ENCODE measurements at places on chromosomes 5 and 9. TPM values are rescaled to one million over a fixed set of nuclear protein-coding genes. Genes with fewer than 3 reads are reported as not detected.

The PIP5KL1 gene
- 0.87 TPM for total RNA-seq

DNA sequence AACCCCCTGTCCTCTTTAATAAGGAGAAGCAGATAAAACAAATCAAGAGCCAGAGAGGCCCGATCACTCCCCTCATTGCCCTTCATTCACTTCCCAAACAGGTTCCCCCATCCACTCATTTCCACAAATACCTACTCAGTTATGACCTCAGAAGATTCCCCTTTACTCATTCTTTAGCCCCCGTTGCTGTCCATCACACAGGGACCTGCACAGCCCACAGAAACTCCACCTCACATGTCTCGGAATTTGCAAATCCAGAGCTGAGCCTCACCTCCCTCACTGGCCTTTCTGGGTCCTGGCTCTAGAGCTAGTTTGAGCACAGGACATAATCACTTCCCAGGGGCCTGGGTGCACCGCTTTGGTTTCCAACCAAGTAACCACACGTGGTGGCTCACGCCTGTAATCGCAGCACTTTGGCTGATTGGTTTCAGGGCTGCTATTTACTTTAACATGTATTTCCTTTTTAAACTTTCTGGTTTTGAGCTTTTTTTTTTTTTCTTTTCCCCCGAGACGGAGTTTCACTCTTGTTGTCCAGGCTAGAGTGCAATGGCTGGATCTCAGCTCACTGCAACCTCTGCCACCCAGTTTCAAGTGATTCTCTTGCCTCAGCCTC is 17.8 kb downstream of the ATP6V0E1 start:
- no peak for DNase-seq

The FAM221B gene
- total RNA-seq: not detected

The RLN1 gene
- total RNA-seq: 1.3 TPM

GRCh38 chr5:79771387-79771786 is 81.8 kb downstream of the CMYA5 start:
- DNase-seq: peak; percentile 59

- no peak for DNase-seq
These were observed 580.8 kb downstream of the BNC2 start for GRCh38 chr9:16289639-16290038.

DNA sequence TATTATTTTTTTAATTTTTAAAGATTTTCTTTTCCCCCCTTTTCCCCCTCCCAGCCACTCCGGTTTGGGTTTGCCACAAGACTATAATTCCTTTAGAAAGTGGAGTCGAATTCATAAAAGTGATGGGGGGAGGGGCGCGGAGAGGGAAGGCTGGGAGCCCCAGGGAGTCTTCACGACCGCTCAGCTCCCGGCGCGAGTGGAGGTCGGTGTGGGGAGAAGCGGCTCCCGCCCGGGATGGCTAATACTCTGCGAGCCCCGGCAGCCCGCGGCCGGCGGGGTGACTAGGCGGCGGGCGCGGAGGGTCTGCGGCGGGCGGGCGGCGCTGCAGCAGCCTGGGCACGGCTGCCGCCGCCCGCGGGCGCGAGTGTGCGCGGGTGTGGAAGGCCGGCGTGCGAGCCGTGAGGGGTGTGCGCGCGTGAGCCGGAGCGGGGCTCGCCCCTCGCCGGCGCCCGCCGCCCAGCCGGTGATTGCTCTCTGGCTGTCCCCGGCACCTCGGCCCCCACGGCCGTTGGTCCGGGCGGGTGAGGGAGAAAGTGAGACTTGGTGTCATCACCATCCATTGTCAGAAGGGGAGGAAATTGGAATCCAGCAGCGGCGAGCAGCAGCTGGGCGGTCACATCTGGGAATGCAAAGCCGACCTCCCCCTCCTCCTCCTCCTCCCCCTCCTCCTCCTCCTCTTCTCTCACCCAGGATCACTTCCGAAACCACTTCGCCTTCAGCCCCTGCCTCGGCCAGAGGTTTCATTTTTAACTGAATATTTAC is at the start of gene PARP8:
Gene PARP8, plus strand, starts transcription at position 377 of the 762 bp plus-strand sequence. CDS start 459 bp downstream, outside the sequence.
- no peak for DNase-seq

DNA sequence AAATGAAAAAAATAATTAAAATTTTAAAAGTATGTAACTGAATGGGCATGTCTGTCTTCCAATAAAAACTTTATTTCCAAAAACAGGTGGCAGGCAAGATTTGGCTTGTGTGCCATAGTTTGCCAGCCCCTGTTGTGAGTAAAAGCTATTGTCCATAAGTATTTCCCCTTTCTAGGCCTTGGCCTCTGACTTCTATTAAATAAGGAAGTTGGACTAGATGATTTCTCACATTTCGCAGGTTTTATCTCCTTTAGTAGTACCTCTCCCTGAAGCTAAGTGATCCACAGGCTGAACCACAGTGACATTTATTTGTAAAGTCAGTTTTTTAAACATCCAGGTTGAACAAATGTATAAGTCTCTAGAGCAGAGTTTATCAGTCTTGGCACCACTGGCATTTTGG is 41.3 kb downstream of the RECK start:
- DNase-seq: no peak

The CTXN3 gene
- total RNA-seq: not detected
